Activated T-helper 1 cell treated with anti-CD3 and anti-CD28 coated beads, Interleukin-2, amount 50 U/mL, for 16 hours (primary cell): ENCODE measurements at places on chromosomes 2 and 18.

GRCh38 chr18:13218368-13218991, at the start of gene LDLRAD4:
Gene LDLRAD4, plus strand, starts transcription at chr18:13218760.
- no peak for DNase-seq

- DNase-seq, result no peak
Observed at GRCh38 chr18:36461551-36461987, 164.1 kb downstream of the FHOD3 start.

DNA sequence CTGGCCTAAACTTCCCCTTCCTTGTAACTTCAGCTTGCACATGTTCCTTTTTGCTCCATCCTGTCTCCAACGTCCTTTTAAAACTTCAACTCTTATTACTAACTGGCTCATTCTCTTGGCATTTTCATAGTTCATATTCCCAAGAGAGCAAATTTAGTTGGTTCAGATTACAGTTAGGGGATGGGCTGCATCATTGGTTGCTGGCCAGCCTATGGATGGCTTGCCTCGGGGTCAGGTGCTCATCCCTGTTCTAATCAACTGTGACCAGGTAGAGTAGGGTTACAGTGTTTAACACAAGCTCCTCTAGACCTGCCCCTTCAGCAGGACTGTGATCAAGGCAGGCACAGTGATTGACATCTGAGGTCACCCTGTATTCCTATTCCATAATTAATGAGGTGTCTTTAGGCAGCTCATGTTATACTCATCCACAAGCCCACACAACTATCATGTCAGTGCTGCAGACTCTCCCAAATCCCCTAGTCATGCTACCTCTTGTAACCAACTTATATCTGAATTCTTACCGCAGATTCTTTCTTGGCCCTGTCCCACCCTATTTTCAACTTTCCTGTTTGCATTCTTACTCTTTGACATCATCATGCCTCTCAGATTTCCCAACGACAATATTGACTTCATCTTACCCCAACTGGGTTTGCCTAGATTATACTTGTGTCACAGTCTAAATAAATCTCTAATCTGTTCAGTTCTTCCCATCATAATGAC, 293.3 kb downstream of the MTX2 start:
- no peak for DNase-seq

DNA sequence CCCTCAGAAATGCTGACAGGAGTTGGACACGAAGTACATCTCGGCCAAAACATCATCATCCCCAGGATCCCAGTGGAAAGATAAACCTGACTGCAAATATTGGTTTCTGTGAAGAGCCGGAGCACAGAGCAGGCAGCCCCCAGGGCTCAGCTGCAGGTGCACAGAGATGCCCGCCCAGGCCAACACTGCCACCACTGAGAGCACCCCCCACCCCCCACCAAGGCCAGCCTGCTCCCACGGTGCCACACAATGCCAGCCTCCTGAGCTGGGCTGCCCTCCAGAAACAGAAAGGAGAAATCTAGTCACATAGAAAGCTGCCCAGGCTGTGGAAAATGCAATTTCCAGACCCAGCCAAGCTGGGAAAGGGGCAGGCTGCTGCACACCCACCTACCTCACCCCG, 71.7 kb downstream of the GALNT14 start:
- no peak for DNase-seq

- DNase-seq, result no peak
Observed at GRCh38 chr2:236787885-236788284, 218.3 kb downstream of the ACKR3 start.

DNA sequence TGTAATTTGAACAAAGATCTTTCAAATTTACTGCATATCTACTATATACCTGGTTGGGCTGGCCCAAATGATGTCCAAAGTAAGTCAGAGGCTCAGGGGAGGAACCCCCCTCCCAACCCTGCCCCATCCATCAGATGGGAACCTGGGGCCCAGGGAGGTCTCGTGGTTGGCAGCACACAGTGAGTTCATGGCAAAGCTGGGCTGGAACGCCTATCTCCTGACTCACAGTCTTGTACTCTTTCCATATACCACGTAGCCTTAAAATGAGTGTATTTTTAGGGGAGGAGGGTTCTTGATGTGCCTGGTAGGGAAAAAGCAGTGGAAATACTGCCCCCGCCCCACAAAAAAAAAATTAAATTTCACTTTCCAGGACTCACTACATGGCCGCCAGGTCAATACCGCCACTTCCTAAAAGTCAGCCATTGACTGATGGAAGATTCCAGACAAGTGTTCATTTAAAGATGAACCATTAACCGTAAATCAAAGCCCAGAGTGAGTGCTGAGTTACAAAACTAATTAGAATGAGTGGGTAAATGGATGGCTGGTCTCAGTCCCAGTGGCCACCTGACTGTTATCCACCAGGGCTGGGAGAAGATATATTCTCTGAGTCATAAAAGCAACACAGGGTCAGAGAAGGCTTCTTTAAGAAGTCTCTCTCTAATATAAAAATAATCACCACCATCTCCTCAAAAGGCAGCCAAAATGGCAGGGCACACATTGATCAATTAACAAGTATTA, 80.5 kb downstream of the ZBTB7C start:
- no peak for DNase-seq

DNA sequence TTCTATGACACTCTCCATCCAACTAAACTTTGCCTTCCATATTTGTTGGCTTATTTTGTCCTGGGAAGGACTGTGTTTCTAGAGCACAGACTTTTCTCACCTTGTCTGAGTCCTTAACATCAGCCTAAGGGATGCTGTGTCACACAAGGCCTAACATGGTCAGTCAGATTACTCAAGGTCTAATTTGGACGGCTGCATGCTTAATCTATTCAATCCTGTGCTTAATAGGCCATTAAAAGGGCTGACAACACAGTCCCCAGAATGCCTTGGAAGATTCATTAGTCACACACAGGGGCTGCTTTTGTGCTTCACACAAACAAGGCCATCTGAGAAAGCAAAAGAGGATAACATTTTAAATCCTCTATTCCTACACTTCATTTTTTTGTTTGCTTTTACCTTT, 84.0 kb downstream of the DYNAP start:
- no peak for DNase-seq

- DNase-seq, result no peak
Observed at GRCh38 chr2:158458617-158458920, 1.8 kb downstream of the PKP4 start.

- DNase-seq, result peak; percentile 32
Observed at GRCh38 chr2:241858206-241859016, at the start of gene PDCD1. Gene PDCD1, minus strand, starts transcription at chr2:241858894. Its CDS starts 56 bp downstream, at chr2:241858838.

- DNase-seq, result no peak
Observed at GRCh38 chr2:197300139-197300538, 10.4 kb downstream of the ANKRD44 start.

- no peak for DNase-seq
Observed at GRCh38 chr2:63052411-63053080, 1.9 kb downstream of the OTX1 start.

DNA sequence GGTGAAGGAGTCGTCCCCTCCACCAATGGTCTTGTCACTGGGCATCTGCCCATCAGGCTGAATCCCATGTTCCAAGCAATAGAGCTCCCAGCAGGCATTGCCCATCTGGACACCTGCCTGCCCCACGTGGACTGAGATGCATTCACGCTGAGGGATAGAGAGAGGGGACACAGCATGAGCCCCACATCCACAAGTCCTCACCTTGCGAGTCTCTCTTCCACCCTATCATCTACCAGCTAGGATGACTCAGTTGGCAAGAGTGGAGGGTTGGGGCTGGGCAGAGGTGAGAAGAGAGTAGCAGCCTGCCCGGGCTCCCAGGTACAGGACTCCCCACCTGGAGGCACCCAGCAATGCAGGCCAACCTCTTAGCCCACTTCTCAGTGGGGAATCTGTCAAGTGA, 959 bp upstream of the TUBA4B start:
- DNase-seq, result no peak

DNA sequence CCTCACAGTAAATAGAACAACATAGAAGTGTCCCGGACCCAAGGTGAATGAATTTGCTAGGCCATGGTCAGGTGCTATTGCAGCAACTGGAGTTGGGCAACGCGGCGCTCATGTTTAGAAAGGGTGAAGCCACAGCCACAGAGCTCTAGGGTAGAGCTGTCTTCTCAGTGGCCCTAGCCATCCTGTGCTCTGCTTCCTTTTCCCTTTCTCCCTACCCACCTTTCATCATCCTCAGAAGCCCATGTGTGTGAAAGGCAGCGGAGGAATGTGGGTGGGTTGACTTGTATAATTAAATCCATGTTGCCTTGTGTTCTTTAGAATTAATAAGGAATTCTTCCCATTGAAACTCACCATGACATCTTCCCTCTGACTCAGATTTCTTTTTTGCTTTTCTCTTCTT, 336.7 kb downstream of the OSR1 start:
- DNase-seq, result no peak

GRCh38 chr18:66048406-66048805, 297.6 kb downstream of the CDH7 start:
- DNase-seq, result no peak

DNA sequence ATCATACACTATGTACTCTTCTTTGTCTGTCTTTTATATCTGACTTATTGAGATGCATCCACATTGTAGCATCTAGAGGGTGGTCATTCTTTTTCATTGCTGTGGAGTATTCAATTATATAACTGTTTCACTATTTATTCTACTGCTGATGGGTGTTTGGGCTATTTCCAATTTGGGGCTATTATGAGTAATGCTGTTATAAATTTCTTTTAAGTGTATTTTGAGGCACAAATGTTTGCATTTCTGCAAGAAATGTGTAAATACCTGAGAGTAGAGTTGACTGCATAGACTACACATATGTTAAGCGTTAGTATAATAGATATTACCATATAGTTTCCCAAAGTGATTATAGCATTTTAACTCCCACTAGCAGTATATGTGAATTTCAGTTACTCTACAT, 26.9 kb upstream of the PPP1R1C start:
- DNase-seq, result no peak

GRCh38 chr2:44495544-44495943, 133.8 kb downstream of the CAMKMT start:
- no peak for DNase-seq

DNA sequence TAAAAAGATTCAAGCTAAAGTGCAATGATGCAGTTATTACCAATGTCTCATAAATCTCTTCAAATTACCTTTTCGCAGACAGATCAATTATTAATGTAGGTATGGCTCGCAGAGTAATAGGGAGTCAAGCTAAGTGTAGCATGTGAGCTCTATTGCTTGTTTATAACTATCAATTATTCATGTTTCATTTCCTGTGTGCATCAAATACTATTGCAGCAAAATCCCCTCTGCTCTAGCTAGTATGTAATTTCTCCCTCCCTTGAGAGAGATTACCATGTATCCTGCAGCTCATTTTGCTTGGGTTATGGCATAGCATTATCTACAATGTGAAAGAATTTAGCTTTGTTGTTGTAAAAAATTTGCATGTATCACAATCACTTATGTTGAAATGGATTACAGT, 65.6 kb upstream of the SCN1A start:
- DNase-seq, result no peak

DNA sequence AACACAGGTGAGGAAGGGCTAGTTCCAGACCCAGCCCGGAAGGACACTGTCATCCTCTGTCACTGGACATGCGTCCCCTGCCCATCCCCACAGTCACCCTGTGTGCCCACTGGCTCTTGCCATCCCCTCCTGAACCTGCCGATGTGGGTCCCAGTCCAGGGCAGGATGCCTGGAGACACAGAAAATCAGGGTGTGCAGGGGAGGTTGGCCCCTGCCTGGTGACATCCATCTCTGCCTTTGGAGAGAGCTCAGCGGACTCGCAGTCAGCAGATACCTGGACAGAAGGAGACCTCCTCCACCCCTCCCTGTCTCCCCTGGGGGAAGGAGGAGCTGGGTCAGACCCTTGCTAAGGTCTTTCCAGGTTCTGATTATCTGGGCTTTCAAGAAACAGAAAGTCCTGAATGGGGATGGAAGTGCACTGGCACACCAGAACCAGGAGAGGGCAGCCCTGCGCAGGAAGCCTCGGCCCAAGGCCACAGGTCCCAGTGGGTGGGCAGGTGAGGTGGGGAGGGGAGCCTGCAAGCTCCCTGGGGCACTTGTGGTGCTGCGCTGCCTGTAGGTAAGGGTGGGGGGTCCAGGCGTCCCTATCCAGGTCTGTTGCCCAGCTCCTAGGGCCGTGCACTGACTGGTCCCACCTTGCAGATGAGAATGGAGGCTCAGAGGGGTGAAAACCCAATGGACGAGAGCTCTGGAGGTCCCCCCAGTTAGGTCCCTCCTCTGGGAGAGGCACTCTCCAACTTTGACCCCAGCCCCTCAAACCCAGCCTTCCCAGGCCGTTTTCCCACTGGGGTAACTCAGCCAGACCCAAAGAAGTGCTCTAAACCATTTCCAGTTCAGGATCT, 9.7 kb upstream of the OTOS start:
- no peak for DNase-seq

GRCh38 chr2:102069311-102069974, 73.1 kb upstream of the IL1R1 start:
- no peak for DNase-seq

- no peak for DNase-seq
Observed at GRCh38 chr2:233258211-233258610, 6.7 kb downstream of the ATG16L1 start.

DNA sequence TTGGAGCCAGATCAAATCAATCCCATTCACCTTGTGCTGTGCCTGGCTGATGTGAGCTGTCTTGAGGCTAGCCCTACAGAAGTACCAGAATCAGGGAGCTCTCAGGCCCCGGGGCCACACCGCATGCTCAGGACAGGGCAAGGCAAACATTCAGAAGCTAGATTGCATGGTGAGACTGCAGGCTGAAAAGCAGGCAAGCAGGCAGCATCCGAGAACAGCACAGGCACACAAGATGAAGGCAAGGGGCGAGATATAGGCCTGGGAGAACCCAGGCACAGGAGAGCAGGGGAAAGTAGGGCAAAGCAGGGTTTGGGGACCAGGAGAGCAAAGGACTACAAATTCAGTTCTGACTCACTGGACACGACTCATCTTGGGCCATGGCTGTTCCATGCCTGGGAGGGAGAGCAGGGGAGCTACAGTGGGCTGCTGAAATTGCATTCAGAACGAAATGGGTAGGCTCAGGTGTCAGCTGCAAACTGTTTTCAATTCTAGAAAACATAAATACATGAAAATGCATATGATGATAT, 59.6 kb downstream of the GALNT14 start:
- DNase-seq, result no peak

DNA sequence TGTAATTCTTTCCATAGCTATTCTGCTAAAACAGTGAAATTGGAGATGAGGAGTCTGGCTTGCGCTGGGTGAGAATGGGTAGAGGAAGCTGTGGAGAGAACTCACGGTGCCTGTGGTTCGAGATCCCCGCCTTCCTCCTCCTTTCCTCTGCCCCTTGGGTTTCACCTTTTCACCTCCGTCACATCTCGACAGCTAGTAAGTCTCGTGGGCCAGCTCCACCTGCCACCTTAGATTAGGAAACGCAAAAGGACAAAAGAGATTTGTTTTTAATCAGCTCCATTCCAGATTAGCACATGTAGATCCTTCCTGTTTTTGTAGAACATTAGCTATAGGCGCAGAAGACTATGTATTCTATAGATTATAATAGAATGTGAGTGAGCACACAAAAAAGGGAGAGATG, 20.6 kb downstream of the TRIB2 start:
- DNase-seq, result no peak

- no peak for DNase-seq
Observed at GRCh38 chr2:40256008-40256407, 195.9 kb downstream of the SLC8A1 start.
